ENCODE measurements at places on chromosomes 7 and 10.

DNA sequence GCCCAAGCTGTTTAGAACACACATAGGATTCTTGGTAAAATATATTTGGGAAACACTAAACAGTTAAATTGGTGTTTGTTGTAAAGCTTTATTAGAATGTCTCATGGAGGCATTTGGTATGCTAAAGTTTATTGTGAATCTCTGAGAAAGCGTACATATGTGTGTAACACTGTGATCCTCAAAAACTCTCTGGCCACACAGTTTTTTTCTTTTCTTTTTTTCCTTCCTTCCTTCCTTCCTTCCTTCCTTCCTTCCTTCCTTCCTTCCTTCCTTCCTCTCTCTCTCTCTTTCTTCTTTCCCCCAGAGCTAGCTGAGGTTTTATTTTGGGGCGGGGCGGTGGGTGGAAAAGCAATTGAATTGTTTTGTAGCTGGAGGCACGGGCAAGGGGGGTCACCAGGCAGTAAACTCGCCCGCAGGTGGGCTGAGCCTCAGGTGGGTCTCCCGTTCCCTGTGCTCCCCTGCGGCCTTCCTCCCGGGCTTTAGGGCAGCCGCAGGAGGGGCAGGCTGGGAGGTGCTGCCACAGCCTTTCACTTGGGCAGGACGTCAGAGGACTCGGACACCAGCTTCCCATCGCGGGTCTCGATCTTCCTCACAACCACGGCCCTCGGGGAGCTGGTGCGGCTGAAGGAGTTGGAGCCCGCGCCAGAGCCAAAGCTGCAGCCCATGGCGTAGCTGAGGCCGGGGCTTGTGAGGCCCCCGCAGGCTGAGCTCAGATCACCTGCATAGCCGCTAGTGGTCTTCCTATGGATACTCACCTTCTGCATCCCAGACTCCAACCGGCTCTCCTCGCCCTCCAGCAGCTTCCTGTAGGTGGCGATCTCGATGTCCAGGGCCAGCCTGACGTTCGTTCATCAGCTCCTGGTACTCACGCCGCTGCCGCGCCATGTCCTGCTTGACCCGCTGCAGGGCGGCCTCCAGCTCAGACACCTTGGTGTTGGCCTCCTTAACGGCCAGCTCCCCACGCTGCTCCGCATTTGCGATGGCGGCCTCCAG, 459.0 kb downstream of the GATA3 start:
- DNase-seq, result no peak

DNA sequence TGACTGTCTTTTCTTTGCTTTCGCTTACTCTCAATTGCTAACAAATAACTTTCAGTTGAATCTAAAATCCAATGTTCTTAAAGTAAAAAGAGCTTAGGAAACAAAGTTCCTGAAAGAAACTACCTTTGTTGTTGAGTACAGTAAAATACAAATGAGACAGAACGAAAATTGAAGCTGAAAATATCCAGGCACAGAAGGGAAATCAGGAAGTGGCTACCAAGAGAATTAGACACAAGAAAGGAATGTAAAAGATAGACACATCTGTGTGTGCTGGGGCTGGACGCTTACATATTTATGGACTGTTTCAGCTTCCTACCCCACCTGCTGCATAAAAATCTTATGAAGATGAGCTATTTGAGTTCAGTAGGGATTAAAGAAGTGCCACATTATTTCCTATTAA, 161.7 kb upstream of the PLXDC2 start:
- DNase-seq, result no peak

DNA sequence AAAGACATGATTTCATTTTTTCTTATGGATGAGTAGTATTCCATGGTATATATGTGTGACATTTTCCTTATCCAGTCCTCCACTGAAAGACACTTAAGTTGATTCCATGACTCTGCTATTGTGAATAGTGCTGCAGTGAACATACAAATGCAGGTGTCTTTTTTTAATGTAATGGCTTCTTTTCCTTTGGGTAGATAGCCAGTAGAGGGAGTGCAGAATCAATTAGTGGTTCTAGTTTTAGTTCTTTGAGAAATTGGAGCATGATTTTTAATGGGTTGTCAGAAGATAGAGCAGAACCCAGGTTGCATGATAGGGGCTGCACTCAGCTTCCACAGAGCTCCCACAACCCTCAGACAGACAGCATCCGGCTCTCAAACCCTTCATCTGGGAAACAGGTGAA, 152.9 kb upstream of the PLXDC2 start:
- DNase-seq, result no peak

- DNase-seq, result no peak
Measured at GRCh38 chr7:102396710-102397019, 502 bp downstream of the PRKRIP1 start.

GRCh38 chr10:50063100-50063499, 4.7 kb upstream of the WASHC2A start:
- no peak for DNase-seq

- DNase-seq, result no peak
Measured at GRCh38 chr10:74928742-74929191, 102.4 kb downstream of the KAT6B start.

DNA sequence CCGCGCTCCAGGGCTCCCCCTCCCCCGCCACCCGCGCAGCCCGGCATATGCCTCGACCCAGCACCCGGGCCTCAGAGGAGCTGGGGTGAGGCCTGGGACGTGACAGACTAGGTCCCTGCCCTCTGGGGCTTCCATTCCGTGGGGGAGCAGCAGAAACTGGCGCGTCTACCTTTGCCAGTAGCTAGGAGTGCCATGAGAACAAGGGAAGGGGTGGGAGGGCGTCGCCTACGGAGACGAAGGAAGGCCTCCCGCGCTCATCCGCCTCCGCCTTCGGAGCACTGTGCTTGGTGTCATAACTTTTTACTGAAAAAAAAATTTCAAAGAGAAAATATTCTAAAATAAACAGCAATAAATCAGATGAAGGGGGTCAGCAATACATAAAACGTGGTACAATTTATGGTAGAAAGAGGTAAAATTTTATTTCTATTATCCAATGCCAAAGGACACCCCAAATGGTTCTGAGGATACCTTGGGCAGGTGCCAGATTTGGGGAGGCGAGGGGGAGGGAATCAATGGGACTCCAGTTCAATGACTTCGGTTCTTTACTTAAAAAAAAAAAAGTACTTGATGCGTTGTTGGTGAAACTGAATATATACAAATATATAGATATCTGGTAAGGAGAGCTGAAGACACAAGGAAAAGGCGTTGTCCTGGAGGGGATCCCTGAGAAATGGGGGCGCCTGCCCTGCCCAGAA, 35.1 kb upstream of the GRID1 start:
- DNase-seq, result peak; percentile 1
